ENCODE measurements at places on chromosomes 5 and 9.

- DNase-seq, result no peak
These were observed 58.0 kb downstream of the DOCK2 start for GRCh38 chr5:169695025-169695625.

DNA sequence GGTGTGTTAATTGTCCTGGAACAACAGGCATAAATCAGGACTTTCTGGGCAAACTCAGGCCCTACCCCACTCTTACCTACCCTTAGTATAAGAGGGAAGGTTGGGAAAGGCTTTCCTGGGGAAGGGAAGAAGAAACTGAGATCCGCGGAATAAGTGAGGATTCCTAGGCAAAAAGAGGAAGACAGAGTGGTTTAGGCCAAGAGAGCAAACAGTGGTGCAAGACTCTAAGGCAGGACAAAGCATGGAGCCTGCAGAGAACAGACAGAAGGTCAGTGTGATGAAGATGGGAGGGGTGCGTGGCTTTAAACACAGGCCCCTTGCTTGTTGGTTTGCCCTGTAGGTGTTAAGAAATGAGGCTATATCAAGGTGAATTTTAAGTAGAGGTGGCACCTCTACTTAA, 69.4 kb downstream of the TMC1 start:
- DNase-seq, result no peak

GRCh38 chr5:116371935-116372334, 202.7 kb downstream of the SEMA6A start:
- DNase-seq, result no peak

GRCh38 chr5:63081402-63081801, 502.8 kb downstream of the LRRC70 start:
- DNase-seq, result no peak

GRCh38 chr5:134507452-134507851, 18.0 kb upstream of the JADE2 start:
- no peak for DNase-seq

DNA sequence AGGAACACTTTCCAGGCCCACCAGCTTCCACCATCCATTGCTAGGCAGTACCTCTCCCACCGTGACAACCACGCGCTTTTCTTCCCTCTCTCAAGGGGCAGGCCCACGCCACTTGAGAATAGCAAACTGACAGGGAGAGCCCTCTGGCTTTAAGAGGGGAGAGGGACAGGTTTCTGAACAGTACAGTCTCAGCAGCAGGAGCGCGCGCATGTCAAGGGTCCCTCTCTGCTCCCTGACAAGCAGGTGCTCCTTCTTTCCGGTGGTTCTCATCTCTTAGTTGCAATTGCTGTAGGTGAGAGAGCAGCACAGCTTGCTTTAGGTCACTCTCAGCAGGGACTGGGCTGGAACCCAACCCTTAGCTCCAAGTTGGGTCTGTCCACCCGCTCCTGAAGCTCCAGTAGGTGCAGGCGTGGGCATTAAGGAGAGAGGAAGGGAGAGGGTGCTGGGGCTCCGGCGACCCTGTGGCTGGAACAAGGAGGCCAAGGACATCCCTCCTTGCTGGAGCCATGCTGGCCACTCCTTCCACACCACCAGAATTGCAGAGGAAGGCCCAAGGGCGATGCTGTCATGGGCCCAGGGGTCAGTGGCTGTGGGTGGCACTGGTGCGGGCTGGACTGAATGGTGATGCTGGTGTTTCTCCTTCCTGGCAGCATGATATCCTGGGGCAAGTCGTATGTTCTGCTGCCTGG, 9.0 kb upstream of the PHF2 start:
- DNase-seq, result no peak

Data from cortex of kidney (tissue), 1 donor.